SJCRH30 (cell line): ENCODE measurements at places on chromosomes 5 and 9.

DNA sequence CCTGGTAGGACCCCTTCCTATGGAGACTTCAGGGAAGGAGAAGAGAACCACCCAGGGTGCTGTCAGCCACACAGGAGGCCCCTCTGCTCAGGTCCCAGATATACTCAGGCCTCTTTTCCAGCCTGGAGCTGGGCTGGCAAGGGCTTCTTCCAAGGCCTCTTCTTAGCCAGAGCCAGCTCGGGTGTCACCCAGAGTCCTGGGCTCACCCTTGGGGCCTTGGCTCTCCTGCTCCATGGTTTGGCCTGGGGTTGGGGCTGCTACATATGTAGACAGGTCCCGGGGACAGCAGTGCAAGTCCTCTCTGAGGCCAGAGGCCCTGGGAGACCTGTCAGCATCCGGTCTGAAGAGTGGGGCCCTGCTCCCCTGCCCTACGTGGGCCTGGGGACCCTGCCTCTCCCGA is 22.8 kb downstream of the PAEP start:
- no peak for DNase-seq

DNA sequence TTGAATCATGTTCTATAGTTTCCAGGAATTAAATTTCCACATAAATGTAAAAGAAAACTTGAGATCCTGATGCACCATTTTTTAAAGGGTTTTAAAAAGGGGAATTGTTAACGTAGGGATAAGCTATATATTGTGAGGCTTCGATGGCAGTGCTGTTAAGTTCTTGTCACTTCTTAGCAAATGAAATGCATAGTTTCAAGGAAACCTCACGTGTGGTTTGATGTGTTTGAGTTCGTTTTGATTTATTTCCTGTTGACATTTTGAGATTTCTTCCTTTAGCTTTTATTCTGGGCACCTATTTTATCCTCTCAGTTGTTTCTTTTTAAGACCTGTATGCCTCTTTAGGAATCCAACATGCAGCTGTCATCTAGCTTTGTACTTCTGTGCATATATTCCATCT is 301.0 kb downstream of the DOCK8 start:
- no peak for DNase-seq

DNA sequence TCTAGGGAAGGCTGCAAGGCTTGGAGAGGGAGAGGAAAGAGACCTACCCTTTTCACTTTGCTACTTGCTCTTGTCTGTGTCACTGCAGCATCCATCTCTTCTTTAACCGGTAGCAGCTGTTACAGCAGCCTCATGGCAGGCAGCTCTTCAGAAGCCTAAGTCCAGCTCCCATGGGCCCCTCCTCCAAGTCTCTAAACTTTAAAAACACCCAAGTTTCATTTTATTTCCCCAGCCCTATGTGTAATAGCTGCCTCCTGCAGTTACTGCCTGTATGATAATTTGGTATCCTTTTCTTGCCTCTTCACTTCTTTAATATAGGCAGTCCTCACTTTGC is 313.1 kb upstream of the PIK3R1 start:
- DNase-seq: no peak

- DNase-seq: no peak
Measured at GRCh38 chr9:94919376-94920098, 193.0 kb downstream of the AOPEP start.
